ENCODE measurements at places on chromosomes 11 and 22.

GRCh38 chr11:59201353-59201752 lies 11.4 kb downstream of the MPEG1 start:
- DNase-seq: no peak

GRCh38 chr11:91173701-91174100 lies 950.9 kb upstream of the CHORDC1 start:
- no peak for DNase-seq

DNA sequence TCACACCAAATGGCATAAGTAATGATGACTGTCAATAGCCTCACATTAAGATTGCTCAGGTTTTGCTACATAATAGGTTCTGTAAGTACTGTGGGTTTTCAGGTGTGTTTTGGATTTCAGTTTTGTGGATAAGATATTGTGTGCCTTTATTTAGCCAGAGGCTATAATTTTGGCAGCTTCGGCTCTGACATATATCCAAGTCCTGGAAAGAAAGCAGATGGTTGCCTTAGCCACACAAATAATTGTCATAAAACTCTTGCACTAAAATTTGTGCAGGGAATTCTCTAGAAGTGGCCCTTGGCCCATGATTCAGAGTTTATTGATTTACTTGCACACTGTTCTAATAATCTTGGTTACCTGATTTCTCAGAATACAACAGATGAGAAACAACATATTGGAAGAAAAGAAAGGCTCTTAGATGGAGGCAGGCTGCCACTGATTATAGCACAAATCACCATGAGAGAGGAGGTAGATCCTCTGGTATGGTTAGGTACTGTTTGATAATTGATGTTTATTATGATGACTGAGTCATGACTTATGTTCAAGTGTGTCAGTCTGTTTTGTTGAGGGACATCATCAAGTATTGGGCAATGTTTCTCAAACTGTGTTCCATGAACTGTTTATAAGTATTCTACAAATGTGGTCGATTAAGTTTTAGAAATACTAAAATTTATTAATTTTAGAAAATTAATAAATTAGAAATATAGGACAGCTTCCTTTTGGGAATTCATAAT lies 9.6 kb downstream of the REXO2 start:
- DNase-seq: no peak

- no peak for DNase-seq
Measured at GRCh38 chr11:119774172-119774763, 45.3 kb upstream of the NECTIN1 start.

DNA sequence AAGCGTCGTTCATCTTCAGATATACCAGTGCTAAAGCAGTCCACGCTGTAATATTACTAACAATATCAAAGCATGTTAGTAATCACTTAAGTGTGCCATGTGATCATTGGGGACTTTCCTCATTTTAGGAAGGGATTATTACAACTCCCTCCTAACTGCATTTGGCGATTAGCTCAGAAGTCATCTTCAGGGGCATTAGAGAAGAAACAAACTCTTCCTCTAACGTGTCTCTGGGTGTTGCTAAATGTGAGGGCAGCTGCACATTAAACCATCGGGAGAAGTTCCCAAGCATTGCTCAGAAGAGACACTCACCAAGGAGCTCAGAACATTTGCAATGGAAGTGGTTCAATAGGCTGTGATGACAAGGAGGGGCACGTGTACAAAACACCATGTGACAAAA lies 17.2 kb downstream of the TESMIN start:
- DNase-seq: peak; percentile 23

Measured in islet precursor cell (in vitro differentiated cells).